ENCODE measurements at places on chromosomes 7 and 10.

- no peak overlapping the region for H3K4me3 ChIP-seq
- no peaks in the 10 kb centered on the region for H3K36me3 ChIP-seq
- H3K4me1 ChIP-seq = peaks cover 18% of the 10 kb centered on the region
- H3K27ac ChIP-seq = no peak overlapping the region
- no peak for DNase-seq
Measured at GRCh38 chr10:30346615-30347014, 2.5 kb downstream of the MTPAP start.

DNA sequence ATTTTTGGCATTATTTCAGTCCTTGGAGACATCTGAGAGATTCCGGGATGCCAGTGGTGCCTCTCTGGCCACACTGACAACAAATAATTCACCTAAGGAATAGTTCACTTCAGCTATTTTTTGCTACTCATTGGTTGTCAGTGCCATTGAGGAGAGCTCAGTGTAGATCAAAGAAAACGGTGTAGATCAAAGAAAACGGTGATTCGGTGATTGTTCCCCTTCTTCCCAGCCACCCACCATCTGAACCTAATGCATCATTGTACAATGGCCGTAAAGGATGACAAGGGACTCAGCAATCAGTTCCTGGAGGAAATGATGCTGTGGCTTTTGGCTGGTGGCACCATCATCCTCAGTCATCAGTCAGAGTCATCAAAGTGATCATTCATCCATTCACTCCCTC, 80.6 kb downstream of the PTPRZ1 start:
- DNase-seq = no peak
- H3K27ac ChIP-seq = no peak overlapping the region
- no peaks in the 10 kb centered on the region for H3K36me3 ChIP-seq
- no peaks in the 10 kb centered on the region for H3K27me3 ChIP-seq
- H3K4me3 ChIP-seq = no peak overlapping the region

DNA sequence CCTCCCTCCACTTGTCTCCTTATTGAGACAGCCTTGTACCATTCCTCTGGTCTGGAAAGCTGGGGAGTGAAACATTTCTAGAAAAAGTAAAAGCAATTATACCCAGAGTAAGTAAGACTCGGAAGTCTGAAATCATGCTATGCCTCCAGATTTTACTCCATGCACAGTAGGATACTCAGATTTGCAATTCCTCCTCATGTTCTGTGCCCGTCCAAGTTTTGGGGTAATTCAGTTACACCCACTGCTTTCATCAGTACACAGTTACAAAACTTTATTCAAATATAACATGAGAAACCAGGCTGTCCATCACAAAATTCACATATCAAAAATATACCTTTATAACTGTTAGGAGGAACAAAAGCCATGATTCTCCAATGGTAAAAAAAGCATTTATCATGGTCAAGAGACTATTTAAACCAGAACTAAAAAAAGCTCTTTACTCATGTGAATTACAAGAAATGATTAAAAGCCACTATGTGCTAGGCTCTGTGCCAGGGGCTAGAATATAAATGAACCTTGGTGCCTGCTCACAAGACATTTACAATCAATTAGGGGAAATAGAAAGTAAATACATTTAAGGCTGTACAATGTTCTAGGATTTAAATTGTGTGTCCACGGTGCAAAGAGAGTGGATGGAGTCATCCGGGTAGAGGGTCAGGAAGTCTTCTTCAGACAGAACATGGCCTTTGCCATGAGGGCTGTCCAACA, 320.2 kb downstream of the ELMO1 start:
- H3K4me3 ChIP-seq = no peak overlapping the region
- no peak for DNase-seq

DNA sequence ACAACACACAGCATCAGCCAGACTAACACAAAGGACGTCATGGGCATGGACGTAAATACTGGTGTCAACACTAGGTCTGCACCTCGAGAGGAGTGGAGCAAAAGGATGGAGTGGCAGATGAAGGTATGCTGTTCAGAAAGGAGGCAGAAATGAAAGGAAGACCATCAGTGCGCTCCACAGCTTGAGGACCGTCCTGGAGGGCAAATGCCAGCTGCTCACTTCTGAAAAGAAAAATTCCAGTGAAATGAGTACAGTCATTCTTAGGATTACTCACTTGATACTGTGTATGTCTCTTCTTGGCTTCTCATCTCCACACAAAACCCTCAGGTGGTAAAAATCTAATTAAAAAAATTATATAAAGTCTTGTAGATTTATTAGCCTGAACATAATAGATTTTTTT, 44.8 kb downstream of the EGFR start:
- no peak overlapping the region for H3K4me3 ChIP-seq
- H3K4me1 ChIP-seq = no peaks in the 10 kb centered on the region
- H3K27me3 ChIP-seq = no peaks in the 10 kb centered on the region
- H3K27ac ChIP-seq = no peak overlapping the region
- H3K36me3 ChIP-seq = no peaks in the 10 kb centered on the region

DNA sequence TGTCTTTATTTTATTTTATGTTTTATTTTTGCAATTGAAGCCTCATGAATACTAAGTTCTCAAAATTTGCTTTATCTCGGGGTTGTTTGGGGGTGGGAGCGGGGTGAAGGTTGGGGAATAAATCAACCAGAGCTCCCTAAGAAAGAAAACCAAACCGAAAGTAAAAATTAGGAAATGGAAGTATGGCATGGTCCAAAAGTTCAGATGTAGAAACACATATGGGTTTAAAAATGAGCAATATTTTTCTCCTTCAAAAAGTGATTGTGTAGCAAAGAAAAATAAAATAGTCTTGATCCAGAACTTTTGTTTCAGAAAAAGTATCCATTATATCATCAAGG, 177.4 kb upstream of the PLXDC2 start:
- H3K4me3 ChIP-seq = no peak overlapping the region
- no peak overlapping the region for H3K27ac ChIP-seq

DNA sequence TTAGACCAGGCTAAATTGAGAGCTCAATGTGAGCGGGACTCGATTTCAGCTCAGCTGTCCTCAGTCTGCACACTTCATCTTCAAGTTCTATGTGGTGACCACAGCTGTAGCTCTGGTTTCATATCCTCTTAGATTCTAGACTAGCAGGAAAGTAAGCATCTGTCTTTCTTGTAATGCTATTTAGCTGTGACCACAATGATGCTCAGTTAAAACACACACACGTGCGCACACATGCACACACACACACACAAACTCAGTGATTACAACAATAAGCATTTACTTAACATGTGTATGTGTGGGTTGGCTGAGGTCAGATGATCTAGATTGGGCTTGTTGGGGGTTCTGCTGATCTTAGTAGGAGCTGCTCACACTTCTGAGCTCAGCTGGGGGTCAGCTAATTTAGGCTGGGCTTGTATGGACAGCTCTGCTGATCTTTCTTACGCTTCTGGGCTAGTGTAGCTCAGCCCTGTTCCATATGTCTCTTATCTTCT, 82.5 kb downstream of the ZNF365 start:
- H3K4me1 ChIP-seq = no peaks in the 10 kb centered on the region
- no peak for DNase-seq
- H3K36me3 ChIP-seq = no peaks in the 10 kb centered on the region
- H3K27me3 ChIP-seq = no peaks in the 10 kb centered on the region

- H3K4me1 ChIP-seq = no peaks in the 10 kb centered on the region
- no peaks in the 10 kb centered on the region for H3K27me3 ChIP-seq
- no peak for DNase-seq
- no peak overlapping the region for H3K4me3 ChIP-seq
- H3K27ac ChIP-seq = no peak overlapping the region
Measured at GRCh38 chr7:48419401-48419800, 248.1 kb downstream of the ABCA13 start.

- DNase-seq = no peak
- no peak overlapping the region for H3K4me3 ChIP-seq
- H3K27ac ChIP-seq = no peak overlapping the region
- no peaks in the 10 kb centered on the region for H3K27me3 ChIP-seq
Measured at GRCh38 chr7:100367251-100367620, 6.1 kb upstream of the PILRA start.

- no peak for DNase-seq
- H3K4me1 ChIP-seq = no peaks in the 10 kb centered on the region
- no peaks in the 10 kb centered on the region for H3K36me3 ChIP-seq
- H3K27ac ChIP-seq = no peak overlapping the region
- H3K27me3 ChIP-seq = no peaks in the 10 kb centered on the region
Measured at GRCh38 chr10:62506371-62506770, 132.2 kb downstream of the ZNF365 start.

DNA sequence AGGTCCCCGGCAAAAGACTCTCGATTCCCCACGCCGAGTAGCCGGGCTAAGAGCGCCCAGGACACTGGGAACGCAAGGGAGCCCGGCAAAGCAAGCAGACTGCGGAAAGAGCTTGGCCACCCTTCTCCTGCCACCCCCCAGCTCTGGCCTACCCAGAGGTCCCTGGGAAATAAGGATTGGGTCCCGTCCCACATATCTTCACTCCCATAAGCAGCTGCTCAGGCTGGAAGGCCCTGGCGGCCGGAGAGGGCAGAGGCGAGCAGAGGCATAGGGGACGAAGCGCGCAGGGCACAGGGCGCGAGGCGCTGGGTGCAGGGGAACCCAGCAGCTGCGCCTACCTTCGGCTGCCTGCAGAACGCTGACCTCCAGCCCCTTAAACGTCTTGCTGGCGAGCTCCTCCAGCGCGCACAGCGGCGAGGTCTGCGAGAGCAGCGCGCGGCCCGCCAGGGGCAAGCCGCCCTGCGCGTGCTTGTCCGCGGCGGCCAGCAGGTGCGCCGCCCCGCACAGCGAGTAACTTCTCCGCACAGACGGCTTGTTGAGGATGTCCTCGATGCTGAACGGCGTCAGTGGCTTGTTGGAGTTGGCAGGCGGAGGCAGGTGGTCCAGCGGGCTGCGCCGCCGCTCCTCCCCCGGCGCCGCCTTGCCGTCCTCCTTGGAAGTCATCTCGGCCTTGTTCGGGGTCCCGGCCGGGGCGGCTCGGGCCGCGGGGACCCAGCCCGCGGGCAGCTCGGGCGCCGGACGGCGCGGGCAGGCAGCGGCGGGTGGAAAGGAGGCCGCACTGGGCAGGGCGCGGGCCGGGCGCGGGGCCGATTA, 904 bp downstream of the LBX1 start:
- H3K4me1 ChIP-seq = peaks cover 48% of the 10 kb centered on the region
- no peak overlapping the region for H3K27ac ChIP-seq
- no peaks in the 10 kb centered on the region for H3K36me3 ChIP-seq
- H3K27me3 ChIP-seq = peaks cover 18% of the 10 kb centered on the region

- no peaks in the 10 kb centered on the region for H3K4me1 ChIP-seq
- H3K4me3 ChIP-seq = no peak overlapping the region
- H3K27me3 ChIP-seq = no peaks in the 10 kb centered on the region
- H3K27ac ChIP-seq = no peak overlapping the region
- DNase-seq = no peak
Measured at GRCh38 chr10:84184517-84184916, 9.8 kb upstream of the CDHR1 start.
